ENCODE measurements at places on chromosomes 13 and 19. TPM values are rescaled to one million over a fixed set of nuclear protein-coding genes. Genes with fewer than 3 reads are reported as not detected.
A peak's percentile ranks its signal among the peaks of the same experiment; 100 is the strongest.

- H3K27me3 ChIP-seq: no peaks in the 10 kb centered on the region
- H3K27ac ChIP-seq: no peak overlapping the region
- DNase-seq: no peak
- H3K4me3 ChIP-seq: no peak overlapping the region
- peaks cover 100% of the 10 kb centered on the region for H3K36me3 ChIP-seq
- H3K4me1 ChIP-seq: no peaks in the 10 kb centered on the region
Observed at GRCh38 chr19:41296433-41296871, 13.5 kb upstream of the CCDC97 start.

DNA sequence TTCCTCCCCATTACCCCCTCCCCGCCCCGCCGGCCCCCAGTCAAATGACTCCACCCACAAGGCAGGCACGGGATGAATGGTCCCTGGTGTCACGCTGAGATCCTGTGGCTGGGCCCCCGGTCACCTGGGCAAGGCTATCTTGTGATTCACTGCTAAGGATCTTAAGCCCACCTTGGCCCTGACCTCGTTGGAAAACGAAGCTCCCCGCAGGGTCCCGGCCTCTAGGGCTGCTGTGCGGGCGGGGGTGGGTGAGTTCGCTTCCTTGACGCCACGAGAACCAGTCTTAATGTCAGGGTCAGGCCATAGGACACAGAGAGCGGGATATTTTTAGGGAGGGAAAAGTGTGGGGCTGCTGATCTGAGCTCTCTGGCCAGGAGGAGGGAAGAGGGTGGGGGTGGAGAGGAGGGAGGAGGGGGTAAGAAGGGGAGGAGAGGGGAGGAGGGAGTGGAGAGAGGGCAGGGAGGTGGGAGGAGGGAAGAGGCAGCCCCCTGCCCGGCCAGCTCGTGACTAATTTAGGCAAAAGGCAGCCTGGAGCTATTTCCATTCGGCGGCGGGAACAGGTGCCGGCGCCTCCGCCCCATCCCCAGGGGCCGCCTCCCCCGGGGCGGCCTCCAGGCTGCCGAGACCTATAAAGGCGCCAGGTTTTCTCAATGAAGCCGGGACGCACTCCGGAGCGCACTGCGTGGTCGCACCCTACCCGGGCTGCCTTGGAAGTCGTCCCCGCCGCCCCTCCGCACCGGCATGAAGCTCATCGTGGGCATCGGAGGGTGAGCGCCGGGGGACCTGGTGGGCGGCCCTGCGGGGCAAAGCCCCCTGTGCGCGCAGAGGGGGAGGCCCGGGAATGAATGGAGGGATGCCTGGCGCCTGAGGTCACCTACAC is at the start of gene NMRK2:
TSS of gene NMRK2 (plus strand) at position 139 of the 880 bp plus-strand sequence. CDS start at position 742, 603 bp downstream.
- peaks cover 25% of the 10 kb centered on the region for H3K27me3 ChIP-seq
- H3K27ac ChIP-seq: no peak within 1 kb of the TSS
- DNase-seq: peak; percentile 17
- no peak within 1 kb of the TSS for H3K4me3 ChIP-seq

- no peak overlapping the region for H3K27ac ChIP-seq
- H3K4me3 ChIP-seq: no peak overlapping the region
- no peaks in the 10 kb centered on the region for H3K36me3 ChIP-seq
- H3K27me3 ChIP-seq: peaks cover 26% of the 10 kb centered on the region
- no peaks in the 10 kb centered on the region for H3K4me1 ChIP-seq
Observed at GRCh38 chr19:30254158-30254557, 118.0 kb upstream of the ZNF536 start.

GRCh38 chr13:52600666-52601065 is 41.6 kb upstream of the HNRNPA1L2 start:
- DNase-seq: no peak
- H3K36me3 ChIP-seq: no peaks in the 10 kb centered on the region

GRCh38 chr19:4657262-4657661 is 12.9 kb downstream of the MYDGF start:
- H3K36me3 ChIP-seq: peaks cover 73% of the 10 kb centered on the region
- DNase-seq: no peak
- no peaks in the 10 kb centered on the region for H3K27me3 ChIP-seq
- H3K4me3 ChIP-seq: no peak overlapping the region

DNA sequence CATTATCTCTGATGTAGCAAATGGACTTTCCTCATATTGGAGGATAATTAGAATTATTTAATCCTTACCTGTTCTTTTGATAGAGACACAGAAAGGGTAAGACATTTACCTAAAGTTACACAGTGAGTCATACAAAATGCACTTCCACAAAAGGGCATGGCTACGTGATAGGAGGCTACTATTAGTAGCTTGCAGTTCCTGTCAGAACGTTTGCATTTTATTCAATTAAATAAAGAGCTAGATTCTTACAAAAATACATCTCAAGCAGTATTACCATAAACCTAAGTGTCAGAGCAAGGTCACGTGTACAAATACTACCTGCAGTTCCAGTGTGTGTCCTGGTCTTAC is 120.6 kb downstream of the ESD start:
- H3K4me1 ChIP-seq: no peaks in the 10 kb centered on the region
- DNase-seq: no peak
- H3K36me3 ChIP-seq: no peaks in the 10 kb centered on the region
- H3K27ac ChIP-seq: no peak overlapping the region
- H3K4me3 ChIP-seq: no peak overlapping the region
- H3K27me3 ChIP-seq: no peaks in the 10 kb centered on the region

DNA sequence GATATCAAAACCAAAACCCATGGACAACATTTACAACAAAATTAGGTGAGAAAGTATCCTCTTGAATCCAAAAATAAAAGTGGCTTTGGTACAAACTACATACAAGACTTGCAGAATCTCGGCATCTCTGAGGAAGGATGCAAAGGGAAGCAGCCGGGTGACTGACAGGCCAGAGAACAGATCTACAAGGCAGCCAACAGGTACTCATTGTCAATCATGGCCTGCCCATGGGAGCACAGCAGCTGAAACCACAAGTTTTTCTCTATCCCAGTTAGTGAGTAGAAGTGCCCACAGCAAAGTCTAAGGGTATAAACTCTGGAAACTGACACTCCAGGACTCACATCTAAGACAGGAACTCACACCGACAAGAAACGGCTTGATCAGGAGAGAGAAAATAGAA is 74.5 kb downstream of the TBC1D4 start:
- no peaks in the 10 kb centered on the region for H3K36me3 ChIP-seq
- no peak for DNase-seq
- no peaks in the 10 kb centered on the region for H3K27me3 ChIP-seq
- no peaks in the 10 kb centered on the region for H3K4me1 ChIP-seq

- H3K4me3 ChIP-seq: no peak overlapping the region
- no peak for DNase-seq
- no peaks in the 10 kb centered on the region for H3K27me3 ChIP-seq
- no peak overlapping the region for H3K27ac ChIP-seq
- peaks cover 50% of the 10 kb centered on the region for H3K4me1 ChIP-seq
- H3K36me3 ChIP-seq: peaks cover 83% of the 10 kb centered on the region
Observed at GRCh38 chr19:5700455-5701092, 10.5 kb downstream of the RPL36 start.

GRCh38 chr13:109938255-109938936 is 152.0 kb upstream of the IRS2 start:
- H3K27me3 ChIP-seq: no peaks in the 10 kb centered on the region
- no peaks in the 10 kb centered on the region for H3K36me3 ChIP-seq
- DNase-seq: no peak
- H3K4me3 ChIP-seq: no peak overlapping the region

DNA sequence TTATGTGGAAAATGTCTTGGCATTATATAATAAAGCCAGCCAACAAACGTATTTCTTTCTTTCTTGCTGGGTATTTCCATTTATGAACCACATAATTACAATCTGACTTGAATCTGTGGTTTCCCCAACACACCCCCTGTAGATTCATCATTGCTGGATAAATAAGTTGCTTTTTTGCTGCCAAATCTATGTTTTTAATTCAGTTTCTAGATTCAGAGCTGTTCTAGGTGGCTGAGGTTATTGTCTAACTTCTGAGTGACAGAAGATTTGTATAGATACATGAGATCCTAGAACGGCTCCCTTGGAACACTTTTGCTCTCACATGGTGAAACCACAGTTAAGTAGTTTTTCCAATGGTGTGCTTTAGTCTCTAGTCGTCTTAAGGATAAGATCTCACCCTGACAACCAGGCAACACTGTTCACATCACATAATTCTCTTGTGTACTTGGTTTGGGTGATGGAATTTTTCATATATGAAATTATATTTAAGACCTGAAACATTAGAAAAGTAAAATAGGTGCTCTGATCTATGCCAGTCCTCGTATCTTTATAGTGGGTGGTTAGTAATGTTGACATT is 239.1 kb downstream of the KLF12 start:
- no peak overlapping the region for H3K4me3 ChIP-seq
- no peaks in the 10 kb centered on the region for H3K36me3 ChIP-seq
- H3K4me1 ChIP-seq: no peaks in the 10 kb centered on the region
- no peak overlapping the region for H3K27ac ChIP-seq

DNA sequence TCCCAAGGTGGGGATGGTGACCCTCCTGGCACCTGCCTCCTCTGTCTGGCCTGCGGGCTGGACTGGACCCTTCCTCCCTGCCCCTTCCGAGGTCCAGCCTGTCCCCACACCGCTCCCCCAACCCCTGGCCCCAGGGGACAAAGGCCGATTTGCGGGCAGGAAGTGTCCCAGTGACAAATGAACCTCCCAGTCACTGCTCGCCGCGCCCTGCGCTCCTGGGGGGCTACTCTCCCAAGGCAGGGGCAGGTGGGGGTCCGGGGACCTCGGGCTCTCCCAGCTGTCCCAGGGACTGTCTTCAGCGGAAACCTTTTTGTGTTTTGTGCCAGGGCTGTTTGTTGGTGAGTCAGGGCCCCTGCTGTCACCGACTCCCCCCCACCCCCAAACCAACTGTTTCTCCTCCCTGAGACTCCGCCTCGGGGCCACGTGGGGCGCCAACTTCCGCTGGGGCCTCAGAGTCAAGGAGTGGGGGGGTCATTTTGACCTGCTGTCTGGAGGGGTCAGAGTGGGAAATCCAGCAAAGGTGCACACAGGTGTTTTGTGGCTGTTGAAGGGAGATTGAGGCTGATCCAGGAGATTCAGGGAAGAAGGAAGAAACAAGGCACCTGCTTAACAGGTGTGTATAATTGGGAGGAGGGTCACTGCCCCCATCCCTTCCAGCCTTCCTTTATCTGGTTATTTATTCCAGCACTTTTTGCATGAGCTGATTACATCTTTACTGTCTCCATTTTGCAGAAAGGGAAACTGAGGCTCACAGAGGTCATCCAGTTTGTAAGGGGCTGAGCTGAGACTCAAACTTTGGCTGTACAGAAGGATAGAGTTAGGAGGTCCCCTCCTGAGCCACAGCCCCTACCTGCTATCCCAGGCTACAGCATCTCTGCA is 831 bp downstream of the PGPEP1 start:
- peak; percentile 80 for DNase-seq
- H3K27ac ChIP-seq: peak overlapping the region; percentile 92
- peak overlapping the region; percentile 97 for H3K4me3 ChIP-seq
- no peaks in the 10 kb centered on the region for H3K27me3 ChIP-seq
- peaks cover 36% of the 10 kb centered on the region for H3K4me1 ChIP-seq

DNA sequence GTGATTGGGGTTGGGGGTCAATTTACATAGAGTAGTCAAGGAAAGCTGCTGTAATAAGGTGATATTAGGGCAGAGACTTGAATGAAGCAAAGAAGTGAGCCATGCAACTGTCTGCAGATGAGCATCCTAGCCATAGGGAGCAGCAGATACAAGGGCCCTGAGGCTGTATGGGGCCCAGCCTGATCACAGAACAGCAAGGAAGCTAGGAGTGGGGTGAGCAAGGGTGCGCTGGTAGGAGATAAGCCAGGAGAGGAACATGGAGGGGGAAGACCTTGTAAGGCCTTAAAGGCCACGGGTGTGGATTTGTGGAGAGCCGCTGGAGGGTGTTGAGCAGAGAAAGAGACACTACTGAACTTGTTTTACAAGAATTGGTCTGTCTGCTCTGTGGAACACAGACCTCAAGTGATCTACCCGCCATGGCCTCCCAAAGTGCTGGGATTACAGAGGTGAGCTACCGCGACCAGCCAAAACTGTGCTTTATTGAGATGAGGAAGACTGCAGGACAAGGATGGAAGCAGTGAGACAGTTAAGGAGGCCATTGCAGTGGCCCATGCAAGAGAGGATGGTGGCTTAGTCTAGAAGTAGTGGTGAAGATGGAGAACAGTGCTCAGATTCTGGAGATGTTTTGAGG is 93.0 kb downstream of the ZAR1L start:
- no peaks in the 10 kb centered on the region for H3K4me1 ChIP-seq
- no peaks in the 10 kb centered on the region for H3K36me3 ChIP-seq
- H3K27me3 ChIP-seq: peaks cover 2% of the 10 kb centered on the region
- no peak for DNase-seq

- DNase-seq: no peak
- no peaks in the 10 kb centered on the region for H3K36me3 ChIP-seq
- no peaks in the 10 kb centered on the region for H3K4me1 ChIP-seq
- H3K27me3 ChIP-seq: no peaks in the 10 kb centered on the region
- no peak overlapping the region for H3K27ac ChIP-seq
Observed at GRCh38 chr13:76868371-76868770, 17.8 kb downstream of the KCTD12 start.

DNA sequence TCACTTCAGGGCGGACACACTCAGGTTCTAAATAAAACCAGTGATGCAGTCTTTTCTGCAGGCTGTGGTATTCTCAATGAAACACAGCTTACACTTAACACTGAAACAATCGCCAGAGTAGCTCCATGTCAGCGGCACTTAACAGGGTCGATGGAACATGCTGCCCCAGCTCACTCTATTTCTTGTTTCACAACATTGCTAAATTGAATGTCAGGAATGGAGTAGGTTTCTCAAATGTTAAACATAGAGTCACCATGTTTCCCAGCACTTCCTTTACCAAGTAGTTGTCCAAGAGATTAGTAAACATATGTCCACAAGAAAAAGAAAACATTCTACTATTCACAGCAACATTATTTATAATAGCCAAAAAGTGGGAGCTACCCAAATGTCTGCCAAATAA is 306.9 kb downstream of the SLITRK6 start:
- no peaks in the 10 kb centered on the region for H3K4me1 ChIP-seq
- H3K27ac ChIP-seq: no peak overlapping the region
- no peak for DNase-seq
- H3K4me3 ChIP-seq: no peak overlapping the region
- no peaks in the 10 kb centered on the region for H3K27me3 ChIP-seq

Gene PTH2
- not detected for polyA plus RNA-seq

Gene FAM216B
- polyA plus RNA-seq: not detected

Gene C13orf42
- polyA plus RNA-seq: not detected

Gene NAPSA
- polyA plus RNA-seq: 1.6 TPM

All from K562 (cell line).